ENCODE measurements at places on chromosomes 5 and 9. TPM values are rescaled to one million over a fixed set of nuclear protein-coding genes. Genes with fewer than 3 reads are reported as not detected.

- H3K36me3 ChIP-seq: no peaks in the 10 kb centered on the region
- no peaks in the 10 kb centered on the region for H3K27me3 ChIP-seq
- no peak overlapping the region for H3K4me3 ChIP-seq
- no peaks in the 10 kb centered on the region for H3K4me1 ChIP-seq
- H3K27ac ChIP-seq: no peak overlapping the region
These were observed 339.9 kb downstream of the ARL15 start for GRCh38 chr5:53970475-53970874.

DNA sequence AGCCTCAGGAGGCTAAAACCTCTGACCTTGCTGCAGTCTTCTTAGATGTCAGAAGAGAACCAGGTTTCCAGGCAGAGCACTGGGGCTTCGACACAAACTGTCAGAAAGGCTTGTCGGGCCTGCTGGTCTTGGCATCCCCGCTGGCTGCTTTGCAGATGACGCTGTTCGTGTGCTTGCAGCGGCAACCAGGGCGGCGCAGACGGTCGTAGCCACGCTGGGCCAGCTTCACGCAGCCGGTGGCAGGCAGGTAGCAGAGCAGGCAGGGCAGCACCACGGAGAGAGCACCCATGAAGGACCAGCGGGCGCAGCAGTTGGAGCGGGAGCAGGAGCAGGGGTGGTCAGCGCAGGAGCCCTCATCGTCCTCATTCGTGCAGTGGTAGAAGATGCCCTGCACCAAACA, 10.7 kb downstream of the SPRY4 start:
- H3K27ac ChIP-seq: no peak overlapping the region
- H3K36me3 ChIP-seq: peaks cover 8% of the 10 kb centered on the region
- no peak for DNase-seq

The IL3 gene
- total RNA-seq: not detected

The RMI1 gene
- total RNA-seq: 6.3 TPM

DNA sequence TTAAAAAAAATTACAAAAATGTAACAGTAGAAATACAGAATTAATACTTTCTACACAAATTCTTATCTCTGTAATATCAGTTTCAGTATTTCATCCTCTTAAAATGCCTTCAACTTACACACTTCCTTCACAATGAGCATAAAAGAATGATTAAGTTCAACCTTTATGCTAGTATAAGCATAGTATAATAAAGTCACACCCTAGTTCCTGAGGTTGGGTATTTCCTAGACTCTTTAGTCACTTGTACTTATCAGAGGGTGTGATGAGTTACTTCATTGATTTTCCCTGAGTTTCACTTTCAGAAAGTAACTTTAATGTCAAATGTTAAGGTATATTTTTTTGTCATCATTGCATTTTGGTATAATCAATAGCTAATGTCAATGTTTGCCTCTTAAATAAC, 302.4 kb downstream of the PDE4D start:
- H3K27me3 ChIP-seq: no peaks in the 10 kb centered on the region
- H3K4me1 ChIP-seq: peaks cover 19% of the 10 kb centered on the region
- no peak overlapping the region for H3K4me3 ChIP-seq

GRCh38 chr9:105205787-105206495, 38.5 kb upstream of the SLC44A1 start:
- H3K27me3 ChIP-seq: no peaks in the 10 kb centered on the region
- H3K4me1 ChIP-seq: peaks cover 14% of the 10 kb centered on the region
- DNase-seq: no peak
- no peak overlapping the region for H3K4me3 ChIP-seq

DNA sequence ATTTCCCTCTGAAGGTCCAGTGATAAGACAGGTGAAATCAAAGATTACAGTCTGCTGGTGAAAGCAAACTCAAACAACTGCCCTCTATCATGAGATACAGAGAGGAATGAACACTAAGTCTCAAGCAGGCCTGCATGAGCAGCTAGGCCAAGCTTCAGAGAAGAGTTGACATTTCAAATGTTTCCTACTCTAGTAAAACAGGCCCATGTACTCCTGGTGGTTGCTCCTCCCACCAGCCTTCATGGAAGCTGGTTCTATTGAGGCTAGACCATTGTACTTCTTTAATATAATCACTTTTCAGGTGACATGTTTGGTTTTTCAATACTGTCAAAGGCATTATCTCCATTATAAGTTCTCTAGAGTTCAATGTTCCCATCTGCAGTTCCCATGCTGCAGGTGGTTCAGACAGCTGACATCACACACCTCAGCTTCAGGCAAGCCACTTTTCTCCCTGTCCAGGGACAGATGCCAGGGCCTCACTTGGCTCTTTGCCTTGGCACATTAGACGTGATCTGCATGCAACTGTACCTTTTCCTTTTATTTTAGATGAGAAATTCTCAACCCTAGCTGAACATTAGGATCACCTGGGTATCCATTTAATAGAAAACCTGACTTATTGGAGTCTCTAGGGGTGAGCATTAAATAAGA, 89.8 kb downstream of the PIK3R1 start:
- H3K27ac ChIP-seq: no peak overlapping the region
- peaks cover 11% of the 10 kb centered on the region for H3K4me1 ChIP-seq
- no peak for DNase-seq

DNA sequence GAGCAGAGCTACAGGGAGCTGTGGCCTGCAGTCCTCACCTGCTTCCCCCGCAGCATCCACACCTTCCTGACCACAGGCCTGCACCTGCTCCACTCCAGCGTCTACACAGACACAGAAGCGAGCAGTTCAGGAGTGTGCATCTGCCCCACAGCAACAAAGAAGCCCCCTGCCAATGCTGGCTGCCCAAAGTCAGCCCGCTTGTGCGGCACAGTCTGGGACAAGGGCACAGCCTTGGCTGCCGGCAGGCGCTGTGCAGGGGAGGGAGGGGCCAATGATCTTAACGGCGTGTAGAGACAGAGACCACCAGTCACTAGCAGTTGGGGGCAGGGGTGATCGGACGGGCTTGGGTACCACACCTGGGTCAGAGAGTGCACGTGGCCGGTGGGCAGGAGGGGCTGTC, 6.6 kb downstream of the BRD9 start:
- no peak overlapping the region for H3K27ac ChIP-seq
- peaks cover 100% of the 10 kb centered on the region for H3K36me3 ChIP-seq
- no peaks in the 10 kb centered on the region for H3K27me3 ChIP-seq
- peaks cover 15% of the 10 kb centered on the region for H3K4me1 ChIP-seq
- H3K4me3 ChIP-seq: no peak overlapping the region

GRCh38 chr5:131541071-131541470, 94.0 kb downstream of the RAPGEF6 start:
- H3K36me3 ChIP-seq: no peaks in the 10 kb centered on the region
- DNase-seq: no peak
- H3K27ac ChIP-seq: no peak overlapping the region
- no peaks in the 10 kb centered on the region for H3K27me3 ChIP-seq
- no peak overlapping the region for H3K4me3 ChIP-seq

DNA sequence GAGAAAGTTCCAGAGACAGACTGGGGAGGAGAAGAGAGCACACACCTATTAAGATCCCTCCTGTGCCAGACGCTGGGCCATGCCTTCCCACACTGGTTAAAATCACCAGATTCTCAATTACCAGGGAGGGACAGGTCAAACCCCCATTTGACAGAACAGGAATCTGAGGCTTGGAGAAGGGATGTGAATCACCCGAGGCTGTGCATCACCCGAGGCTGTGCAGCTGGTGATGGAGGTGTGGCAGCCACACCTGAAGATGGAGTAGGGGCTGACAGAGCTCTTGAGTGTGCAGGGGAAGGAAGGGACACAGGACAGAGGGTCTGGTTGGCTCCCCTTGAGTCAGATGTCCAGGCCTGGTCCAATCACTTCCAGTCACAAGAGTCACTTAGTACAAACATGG, 70.6 kb downstream of the LMX1B start:
- H3K4me3 ChIP-seq: no peak overlapping the region
- peaks cover 14% of the 10 kb centered on the region for H3K4me1 ChIP-seq
- H3K27me3 ChIP-seq: peaks cover 6% of the 10 kb centered on the region
- DNase-seq: no peak
- no peaks in the 10 kb centered on the region for H3K36me3 ChIP-seq
- no peak overlapping the region for H3K27ac ChIP-seq

DNA sequence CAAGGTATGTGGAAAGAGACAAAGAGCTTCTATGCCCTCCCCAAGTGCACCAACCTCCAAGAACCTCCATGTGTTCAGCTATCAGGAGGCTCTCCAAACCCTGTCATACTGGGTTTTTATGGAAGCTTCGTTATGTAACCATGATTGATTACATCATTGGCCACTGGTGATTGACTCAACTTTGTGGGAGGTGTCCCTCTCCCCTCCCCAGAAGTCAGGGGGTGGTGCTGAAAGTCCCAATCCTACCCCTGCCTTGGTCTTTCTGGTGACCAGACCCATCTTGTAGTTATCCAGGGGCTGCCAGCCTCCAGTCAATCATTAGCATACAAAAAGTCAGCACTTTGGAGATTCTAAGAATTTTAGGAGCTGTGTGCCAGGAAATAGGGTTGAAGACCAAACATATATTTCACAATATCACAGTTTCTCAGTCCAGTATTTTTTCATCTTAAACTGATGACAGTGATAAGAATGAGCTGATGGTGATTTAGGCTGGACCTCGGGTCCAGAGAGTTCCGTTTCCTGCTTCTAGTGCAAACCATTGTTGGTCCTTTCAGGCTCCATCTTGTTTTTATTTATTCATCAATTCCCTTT, 27.3 kb upstream of the FANCC start:
- H3K36me3 ChIP-seq: no peaks in the 10 kb centered on the region
- DNase-seq: peak; percentile 55
- no peak overlapping the region for H3K4me3 ChIP-seq
- peaks cover 15% of the 10 kb centered on the region for H3K27me3 ChIP-seq
- no peak overlapping the region for H3K27ac ChIP-seq
- H3K4me1 ChIP-seq: peaks cover 7% of the 10 kb centered on the region

- no peaks in the 10 kb centered on the region for H3K36me3 ChIP-seq
- no peaks in the 10 kb centered on the region for H3K27me3 ChIP-seq
- DNase-seq: no peak
These were observed 299.4 kb downstream of the COX7C start for GRCh38 chr5:86917117-86917579.

The LURAP1L gene
- 11.4 TPM for total RNA-seq

DNA sequence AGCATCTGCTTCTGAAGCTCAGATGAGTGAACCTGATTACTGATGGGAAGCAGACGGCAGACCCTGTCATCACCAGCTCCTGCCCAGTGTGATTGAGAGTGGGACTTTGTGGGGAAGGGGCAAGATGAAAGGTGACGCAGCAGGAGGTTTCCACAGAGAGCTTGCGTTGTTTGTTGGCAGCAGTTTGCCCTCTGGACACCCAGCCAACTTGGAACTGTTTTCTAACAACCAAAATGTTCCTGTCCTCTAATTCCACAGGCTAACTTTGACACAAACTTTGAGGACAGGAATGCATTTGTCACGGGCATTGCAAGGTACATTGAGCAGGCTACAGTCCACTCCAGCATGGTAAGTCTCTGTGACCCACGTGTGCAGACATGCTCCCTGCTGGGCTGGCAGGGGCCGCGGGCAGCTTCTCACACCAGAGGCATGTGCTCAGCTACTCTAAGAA, 20.9 kb downstream of the CYFIP2 start:
- no peak overlapping the region for H3K4me3 ChIP-seq
- no peaks in the 10 kb centered on the region for H3K36me3 ChIP-seq
- no peak for DNase-seq
- no peak overlapping the region for H3K27ac ChIP-seq
- peaks cover 9% of the 10 kb centered on the region for H3K4me1 ChIP-seq

GRCh38 chr9:135081731-135082130, 5.7 kb upstream of the OLFM1 start:
- H3K36me3 ChIP-seq: no peaks in the 10 kb centered on the region
- no peaks in the 10 kb centered on the region for H3K27me3 ChIP-seq
- H3K27ac ChIP-seq: no peak overlapping the region
- H3K4me1 ChIP-seq: peaks cover 36% of the 10 kb centered on the region
- H3K4me3 ChIP-seq: no peak overlapping the region

The TEX48 gene
- total RNA-seq: not detected

The HMGCS1 gene
- 11.9 TPM for total RNA-seq

The CCIN gene
- total RNA-seq: 1.0 TPM

- H3K4me1 ChIP-seq: no peaks in the 10 kb centered on the region
- H3K27me3 ChIP-seq: no peaks in the 10 kb centered on the region
- peak; percentile 89 for DNase-seq
- no peak overlapping the region for H3K4me3 ChIP-seq
- no peaks in the 10 kb centered on the region for H3K36me3 ChIP-seq
- H3K27ac ChIP-seq: no peak overlapping the region
These were observed 24.1 kb upstream of the PCSK5 start for GRCh38 chr9:75866273-75866871.

DNA sequence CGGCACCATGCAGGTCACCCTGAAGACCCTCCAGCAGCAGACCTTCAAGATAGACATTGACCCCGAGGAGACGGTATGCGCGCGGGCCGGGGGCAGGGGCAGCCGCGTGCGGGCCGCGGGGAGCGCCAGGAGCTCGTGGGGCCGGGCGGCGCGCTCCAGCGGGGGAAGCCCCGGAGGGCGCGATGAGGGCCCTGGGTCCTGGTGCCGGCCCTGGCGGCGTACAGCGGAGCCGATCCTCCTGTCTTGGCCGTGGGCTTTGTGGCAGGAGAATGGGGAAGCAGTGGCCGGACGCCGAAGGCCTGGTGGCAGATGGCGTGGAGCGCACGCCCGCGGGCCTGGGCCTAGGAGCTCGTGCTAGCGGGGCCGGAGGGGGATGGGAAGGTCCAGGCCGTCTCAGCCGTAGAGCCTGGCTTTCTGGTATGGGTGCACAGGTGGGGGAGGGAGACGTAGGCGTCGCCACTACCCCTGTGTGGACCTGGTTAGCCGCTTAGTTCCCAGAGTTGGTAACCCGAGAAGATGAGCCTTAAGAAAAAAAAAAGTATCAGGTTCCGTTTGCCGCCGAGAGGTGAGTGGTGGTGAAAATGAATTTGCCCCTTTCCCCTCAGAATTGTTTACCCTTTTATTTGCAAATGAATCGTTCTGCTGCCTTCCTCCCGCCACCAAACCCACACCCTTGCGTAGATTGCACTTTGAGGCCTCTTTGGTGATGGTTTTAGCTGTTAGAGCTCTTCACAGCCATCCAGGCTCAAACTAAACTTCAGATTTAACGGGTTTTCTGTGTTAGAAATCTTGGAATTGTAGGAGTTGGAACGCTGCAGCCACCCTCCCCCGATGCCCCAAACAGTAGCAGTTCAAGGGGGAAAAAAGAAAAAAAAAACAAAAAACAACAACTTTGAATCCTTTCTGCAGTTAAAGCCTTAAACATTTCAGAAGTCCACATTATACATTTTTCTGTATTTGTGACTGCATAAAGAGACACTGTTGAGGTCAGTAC, 841 bp downstream of the RAD23B start:
- H3K4me1 ChIP-seq: peaks cover 52% of the 10 kb centered on the region
- H3K27me3 ChIP-seq: no peaks in the 10 kb centered on the region
- DNase-seq: no peak
- peak overlapping the region; percentile 97 for H3K4me3 ChIP-seq
- H3K36me3 ChIP-seq: no peaks in the 10 kb centered on the region
